ENCODE measurements at places on chromosomes 4 and X.

DNA sequence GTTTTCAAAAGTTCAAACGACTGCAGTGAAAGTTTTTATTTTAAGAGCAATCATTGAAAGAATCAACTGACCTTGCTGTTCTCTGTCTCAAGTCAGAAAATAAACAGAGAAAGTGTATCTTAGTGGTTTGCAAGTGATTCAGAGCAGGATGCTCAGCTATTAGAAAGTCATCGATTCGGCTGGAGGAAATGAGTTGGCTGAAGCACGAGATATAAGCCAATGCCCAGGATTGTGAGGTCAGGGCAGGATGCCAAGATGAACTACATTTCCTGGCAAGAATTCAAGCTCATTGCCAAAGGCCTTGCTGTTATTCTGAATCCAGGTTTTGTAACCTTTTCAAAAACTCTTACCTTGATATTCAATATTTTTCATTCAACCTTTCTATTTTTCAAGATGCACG lies 541.4 kb upstream of the BOD1L1 start:
- DNase-seq = no peak

DNA sequence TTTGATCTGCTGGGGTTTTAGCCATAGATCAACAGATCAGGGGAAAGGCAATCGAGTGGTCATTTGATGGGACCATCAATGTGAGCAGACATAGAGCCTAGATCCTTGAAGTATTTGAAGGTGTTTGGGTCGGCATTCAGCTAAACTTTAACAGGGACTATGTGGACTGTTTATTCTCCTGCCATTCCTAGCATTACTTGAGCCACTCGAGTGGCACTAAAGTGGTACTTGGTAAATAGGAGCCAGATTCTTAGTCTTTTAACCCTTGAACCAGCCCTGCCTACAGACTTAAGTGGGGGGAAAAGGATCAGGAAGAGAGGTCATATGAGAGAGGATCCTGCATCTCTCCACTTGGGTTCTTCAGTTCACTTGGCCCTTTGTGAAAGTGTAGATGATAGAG lies 3.8 kb downstream of the MSN start:
- no peak for DNase-seq

DNA sequence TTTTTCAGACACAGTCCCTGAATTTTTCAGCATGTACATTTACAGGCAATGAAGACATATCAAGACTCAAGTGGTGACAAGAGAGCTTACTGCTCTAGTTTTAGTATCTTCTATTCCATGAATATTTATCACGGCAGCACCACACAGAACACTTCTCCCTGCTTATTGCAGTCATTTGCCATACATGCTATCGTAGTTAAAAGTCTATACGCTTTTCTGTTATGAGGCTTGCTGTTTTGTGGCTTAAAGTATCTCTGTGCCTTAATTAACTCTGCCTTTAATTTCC lies 65.4 kb upstream of the GK2 start:
- no peak for DNase-seq

DNA sequence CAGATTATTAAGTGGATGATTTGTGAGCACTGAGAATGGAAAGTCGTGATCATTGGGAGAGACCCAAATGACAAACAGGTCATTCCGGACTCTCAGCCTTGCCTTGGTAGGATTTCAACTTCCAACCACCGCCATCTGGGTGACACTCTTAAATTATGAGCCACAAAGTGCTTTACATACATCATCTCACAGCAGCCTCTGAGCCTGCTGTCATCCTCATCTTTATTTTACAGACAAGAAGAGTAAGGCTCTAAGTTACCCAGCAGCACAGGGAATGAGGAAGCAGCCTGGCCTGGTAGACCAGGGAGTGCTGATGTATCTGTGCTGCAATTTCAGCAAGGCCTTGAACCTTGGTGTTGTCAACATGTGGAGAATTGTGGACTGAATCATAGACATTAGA lies 105.8 kb upstream of the TRIM2 start:
- DNase-seq = no peak

- peak; percentile 58 for DNase-seq
These were observed 77.2 kb upstream of the BCOR start for GRCh38 chrX:40174854-40175510.

DNA sequence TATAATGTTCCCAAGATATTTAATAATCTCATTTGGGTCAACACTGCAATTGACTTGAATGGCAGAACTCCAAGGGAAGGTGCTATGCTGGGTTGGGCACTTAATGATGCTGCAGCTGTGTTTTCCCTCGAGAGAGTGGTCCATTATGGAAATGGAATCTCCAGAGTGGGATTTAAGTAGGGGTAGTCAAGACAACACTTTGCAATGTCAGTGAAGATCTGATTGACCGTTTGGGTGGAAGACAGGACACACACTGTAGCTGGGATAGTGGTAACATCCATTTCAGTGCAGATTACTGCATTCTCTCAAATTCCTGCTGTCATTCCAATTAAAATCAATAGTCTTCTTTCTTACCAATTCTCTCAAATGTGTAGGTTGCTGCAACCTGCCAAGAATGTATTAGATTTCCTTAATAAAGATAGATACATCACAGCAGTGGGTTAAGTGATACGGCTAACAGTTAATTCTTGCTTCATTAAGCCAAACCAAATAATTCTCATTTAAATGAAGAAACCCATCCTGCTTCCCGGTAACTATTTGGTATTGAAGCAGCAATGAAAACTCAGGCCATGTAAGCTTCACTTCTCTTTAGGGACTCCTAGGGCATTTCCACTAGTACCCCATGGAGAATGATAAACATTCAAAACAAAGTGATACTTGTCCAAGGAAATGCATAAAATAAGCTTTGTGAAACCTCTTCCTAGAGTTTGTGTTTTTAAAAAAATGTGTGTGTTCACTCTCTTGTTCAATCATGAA lies 40.5 kb upstream of the RASGEF1B start:
- DNase-seq = no peak

DNA sequence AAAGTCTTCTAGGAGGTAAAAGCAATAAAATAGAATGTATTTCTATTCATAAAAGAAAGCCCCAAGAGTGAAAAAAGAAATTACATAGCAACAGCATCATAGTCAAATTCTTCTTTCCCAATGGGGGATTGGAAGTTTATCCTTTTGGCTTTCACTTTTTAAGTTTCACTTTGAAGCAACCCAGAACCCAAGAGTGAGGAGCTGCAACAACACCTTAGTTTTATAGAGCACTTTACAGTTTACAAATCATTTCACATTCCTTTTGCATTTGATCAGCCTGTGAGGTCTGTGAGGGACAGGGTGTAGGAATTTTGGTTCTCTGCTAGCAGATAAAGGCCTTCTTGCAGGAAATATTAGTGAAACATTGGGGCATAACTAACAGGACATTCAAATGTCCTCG lies 112.0 kb upstream of the NDP start:
- no peak for DNase-seq

GRCh38 chr4:7745301-7745885 lies 194.3 kb downstream of the AFAP1 start:
- no peak for DNase-seq

- no peak for DNase-seq
These were observed 21.8 kb downstream of the OFD1 start for GRCh38 chrX:13756381-13756780.

DNA sequence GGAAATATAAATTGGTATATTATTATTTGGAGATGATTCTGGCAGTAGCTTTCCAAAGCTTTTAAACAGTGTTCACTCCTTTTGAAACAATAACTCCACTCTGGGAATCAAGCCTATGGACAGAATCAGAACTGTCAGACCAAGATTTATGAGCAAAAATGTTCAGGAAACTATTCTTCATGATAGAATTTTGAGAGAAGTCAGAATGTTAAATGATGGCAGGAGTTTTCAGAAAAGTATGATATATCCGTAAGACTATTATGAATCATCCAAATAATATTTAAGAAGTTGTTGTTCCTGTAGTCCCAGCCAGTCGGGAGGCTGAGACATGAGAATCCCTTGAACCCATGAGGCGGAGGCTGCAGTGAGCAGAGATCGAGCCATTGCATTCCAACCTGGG lies 50.5 kb upstream of the ADGRG2 start:
- DNase-seq = no peak

DNA sequence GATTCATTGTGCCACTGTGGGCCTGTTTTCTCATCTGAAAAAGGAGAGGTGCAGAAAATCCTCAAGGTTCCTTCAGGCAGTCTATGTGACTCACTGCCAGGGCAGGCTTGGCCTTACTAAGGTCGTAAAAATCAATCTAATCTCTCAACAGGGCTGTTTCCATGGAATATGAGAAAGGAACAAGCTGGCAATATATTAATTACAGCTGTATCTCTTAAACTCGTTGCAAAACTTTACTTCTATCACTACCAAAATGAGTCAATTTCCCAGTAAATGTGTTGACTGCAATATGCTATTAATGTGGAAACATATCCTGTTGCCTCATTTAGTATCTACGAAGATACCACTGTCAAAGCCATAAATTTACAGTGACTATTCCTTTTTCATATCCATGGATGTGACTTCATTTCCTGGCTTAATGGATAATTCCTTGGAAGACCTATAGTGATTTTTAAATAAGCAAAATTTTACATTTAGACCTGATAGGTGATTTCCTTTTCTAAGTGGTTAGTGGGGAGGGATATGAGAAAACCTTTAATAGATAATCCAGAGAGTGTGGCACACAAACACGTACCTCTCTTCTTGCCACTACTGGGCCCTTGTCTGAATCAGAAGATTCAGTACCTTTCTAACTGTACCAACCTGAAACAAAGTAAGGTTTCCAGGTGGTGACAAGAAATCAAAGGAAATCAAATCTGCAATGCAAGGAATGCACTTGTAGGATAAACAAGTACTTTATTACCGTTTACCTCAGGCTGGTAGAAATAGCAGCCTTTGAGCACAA lies 127.4 kb upstream of the FTHL17 start:
- DNase-seq = no peak

DNA sequence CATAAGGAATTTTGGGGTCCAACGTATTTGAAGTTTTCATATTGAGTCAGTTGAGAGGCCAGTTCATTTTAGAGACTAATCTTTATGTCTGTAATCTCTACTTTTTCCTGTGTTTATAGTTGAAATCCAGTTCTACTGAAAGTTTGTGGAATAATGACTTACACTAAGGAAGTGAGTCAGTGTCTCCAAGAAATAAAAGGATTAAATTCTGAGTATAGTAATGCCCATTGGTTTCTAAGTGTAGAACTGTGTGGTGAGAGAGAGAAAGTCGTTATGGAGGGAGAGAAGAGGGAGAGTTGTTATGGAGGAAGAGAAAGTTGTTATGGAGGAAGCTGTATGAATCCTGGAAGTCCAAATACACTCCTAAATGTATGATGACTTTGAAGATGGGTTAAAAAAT lies 264.6 kb upstream of the HAND2 start:
- no peak for DNase-seq

DNA sequence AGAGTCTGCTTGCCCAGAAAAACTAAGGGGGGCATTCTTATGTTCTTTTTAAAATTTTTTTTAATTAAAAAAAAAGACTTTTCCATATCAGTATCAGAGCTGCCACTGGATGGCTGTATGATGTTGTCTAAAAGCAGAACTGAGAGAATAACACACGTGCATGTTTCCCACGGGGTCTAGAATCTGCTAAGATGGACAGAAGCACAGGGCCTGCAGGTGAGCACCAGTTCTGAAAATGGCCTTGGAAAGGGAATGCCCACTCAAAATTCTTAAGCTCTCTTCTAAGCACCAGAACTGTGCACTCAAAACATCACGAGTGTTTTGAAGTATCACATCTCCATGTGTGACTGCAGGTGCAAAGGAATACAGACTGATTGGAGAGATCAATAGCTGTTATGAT lies 61.1 kb downstream of the ARAP2 start:
- DNase-seq = no peak

- DNase-seq = no peak
These were observed 531.8 kb upstream of the GALNTL6 start for GRCh38 chr4:171281359-171281758.

DNA sequence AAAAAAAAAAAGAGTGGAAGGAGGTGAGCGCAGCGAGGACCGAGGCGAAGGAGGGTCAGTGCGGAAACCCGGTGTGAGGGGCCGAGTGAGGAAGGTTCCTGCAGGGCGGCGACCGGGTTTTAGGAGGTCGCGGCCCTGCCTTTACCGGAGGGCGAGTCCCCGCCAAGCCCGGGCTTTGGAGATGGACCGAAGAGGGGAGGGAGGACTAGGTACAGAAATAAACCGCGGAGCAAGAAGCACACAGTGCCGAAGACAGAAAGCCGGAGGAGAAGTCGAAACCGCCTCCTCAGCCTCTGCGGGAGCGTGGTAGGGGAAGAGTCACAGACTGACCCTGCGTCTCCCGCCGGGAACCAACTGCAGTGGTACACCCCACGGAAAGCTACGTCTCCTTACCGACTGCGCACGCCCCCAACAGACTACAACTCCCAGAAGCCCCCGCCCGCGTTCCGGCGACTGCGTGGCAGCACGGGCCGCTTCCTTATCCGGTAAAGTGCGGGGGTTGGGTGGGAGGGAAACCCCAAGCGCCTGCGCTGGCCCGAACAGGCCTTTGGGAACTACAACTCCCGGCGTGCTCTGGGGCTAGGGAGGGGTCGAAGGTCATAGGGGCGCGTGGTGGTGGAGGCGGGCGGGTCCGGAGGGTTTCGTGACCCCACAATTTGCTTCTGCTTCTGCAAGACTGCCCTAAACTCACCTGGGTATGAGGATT lies at the start of gene NFXL1:
Gene NFXL1 (minus strand): TSS at position 364 of the 706 bp plus-strand sequence. CDS start 380 bp downstream, outside the sequence.
- peak; percentile 98 for DNase-seq

DNA sequence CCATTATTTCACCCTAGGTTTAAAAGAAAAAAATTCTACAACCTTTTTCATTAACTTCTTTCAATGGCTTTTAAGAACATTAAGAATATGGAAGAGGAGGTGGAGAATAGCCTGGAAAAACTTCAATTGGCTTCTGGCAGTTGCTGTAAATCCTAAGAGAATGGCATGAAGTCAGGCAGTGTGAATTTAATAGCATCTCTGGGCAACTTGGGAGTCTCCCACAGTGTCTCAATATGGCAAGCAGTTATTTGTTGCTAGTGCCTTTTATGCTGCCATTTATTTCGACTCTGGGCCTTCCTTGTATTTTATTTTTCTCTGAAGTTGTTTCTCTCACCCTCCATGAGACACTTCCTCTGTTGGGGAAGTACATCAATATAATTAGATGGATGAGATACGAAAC lies 322.1 kb downstream of the CBLL2 start:
- no peak for DNase-seq

DNA sequence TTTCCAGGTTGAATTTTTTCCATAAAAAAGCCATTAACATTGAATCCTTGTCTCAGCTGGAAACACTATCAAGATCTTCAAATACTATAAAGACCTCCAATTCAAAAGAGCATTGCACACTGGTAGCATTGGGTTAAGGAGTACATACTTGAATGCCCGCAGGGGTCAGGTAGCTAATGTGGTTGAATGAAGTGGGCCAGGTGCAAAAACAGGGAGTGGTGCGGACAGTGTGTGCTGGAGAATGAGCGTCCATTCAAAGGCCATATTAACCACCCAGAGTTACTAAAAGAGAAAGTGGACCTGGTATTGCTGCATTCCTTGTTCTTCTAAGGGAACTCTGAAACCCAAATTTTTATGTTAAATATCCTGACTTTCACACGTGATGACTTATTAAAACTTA lies 91.6 kb downstream of the NYX start:
- no peak for DNase-seq

DNA sequence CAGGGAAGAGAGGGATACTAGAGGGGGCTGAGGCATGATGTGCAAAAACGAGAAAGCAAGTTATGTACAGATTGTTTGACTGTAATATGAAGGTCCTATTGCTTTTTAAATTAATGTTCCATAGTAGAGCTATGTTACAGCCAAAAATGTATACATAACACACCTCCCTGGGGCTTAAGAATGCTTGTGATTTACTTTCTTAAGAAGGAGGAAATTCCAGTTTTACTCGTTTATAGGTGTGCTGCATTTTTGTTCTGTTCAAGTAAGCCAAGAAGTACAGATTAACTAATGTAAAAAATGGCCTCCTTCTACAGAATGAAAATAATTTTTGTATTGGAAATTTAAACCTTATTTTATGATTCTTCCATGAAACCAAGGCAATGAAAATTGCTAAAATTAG lies 614.4 kb upstream of the NR3C2 start:
- DNase-seq = no peak
